ENCODE measurements at places on chromosomes 3 and 15.

DNA sequence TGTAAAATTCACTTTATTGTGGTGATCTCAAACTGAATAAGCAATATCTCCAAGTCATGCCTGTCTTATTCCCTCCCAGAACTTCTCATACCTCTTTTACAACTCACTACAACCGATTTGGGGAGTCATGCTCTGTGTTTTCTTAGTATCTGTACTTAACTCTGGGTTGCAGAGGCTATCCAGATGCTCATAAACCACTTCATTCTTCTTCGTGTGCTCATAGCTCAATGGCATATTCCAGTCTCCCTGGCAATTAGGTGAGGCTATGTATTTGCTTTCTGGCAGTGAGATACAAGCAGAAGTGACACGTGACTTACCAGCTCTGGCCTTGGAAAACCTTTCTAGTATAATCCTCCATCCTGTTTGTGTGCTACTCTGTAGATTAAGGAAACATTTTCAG, 360.9 kb downstream of the ZNF385D start:
- no peak for DNase-seq

- DNase-seq: no peak
Observed at GRCh38 chr3:186322761-186323160, 39.3 kb downstream of the DGKG start.

GRCh38 chr15:46636206-46636605, 1001.4 kb downstream of the SQOR start:
- DNase-seq: no peak

- no peak for DNase-seq
Observed at GRCh38 chr3:40055361-40055760, 246.0 kb downstream of the MYRIP start.

DNA sequence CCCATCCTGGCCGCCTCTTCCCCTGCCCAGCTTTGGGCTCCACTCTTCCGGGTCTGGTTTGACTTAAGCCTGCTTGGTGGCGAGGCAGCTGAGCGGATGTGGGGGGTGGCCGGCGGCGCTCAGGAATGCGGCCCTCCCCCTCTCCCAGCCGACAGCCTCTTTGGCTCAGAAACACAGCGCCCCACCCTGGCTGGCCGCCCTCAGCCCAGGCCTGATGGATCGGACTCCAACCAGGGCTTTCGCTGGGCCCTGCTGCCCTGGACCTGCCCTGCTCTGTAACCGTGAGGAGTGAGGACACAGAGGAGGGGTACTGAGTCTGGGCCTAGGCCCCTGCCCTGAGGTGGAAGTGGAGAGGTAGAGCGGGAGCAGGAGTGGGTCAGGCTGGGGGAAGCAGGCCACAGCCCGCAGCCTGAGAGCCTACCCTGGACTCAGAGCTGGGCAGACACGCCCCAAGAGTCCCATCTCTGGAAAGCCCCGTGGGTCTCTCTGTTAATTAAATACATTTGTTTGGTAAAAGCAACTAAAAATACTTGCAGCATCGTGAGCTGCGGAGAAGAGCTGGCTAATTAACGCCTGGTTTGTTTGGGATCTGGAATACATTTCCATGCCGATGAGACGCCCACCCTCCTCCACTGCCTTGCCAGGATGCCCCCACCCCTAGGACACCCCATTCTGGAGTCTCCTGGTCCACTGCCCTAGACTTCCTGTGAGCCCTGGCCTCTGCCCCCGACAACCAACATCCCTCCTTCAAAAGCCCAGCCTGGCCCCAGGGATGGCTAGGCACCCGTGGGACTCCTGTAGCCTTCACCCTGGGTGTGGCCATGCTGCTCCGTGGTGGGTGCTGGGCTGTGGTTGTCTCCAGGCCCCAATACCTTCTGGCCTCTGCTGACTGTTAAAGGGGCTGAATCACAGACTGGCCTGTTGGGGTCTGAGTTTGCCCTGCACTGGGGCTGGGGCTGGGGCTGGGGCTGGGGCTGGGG, 19.6 kb downstream of the PLXNA1 start:
- no peak for DNase-seq

DNA sequence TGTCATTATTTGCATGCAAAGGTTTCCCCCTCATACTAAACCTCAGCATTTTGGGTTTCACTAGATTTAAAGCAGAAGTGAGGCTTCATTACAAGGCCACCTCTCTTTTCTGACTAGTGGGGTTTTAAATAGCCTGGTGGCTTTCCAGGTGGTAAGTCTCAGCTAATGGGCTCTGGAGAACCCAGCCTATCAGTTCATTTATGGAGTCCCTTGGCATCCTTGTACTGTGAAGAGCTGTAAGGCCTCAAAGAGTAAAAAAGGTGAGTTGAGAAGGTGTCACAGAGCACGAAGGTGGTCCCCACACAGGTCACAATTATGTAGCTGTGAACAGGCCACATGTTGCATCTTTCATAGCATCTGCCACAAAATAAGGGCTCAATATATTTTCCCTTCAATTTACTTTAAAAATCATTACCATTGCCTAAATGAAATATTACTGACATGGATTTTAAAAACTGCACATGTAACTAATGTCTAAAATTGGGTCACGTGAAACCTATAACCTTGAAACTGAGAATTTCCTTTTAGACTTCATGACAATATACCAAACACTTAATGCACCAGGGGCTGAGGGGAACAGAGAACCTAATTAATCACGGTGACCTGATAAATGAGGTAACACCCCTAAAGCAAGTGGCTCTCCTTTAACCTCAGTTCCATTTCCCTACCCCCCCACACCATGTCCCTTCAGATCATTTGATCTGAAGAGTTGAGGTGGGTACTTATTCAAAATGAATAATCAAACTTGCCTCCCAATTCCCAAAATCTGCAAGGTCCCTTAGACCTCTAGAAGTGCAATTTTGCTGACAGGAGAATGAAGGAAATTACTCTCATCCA, 1.3 kb downstream of the NGLY1 start:
- DNase-seq: no peak

GRCh38 chr3:124877674-124878073, 9.5 kb downstream of the ITGB5 start:
- DNase-seq: no peak

DNA sequence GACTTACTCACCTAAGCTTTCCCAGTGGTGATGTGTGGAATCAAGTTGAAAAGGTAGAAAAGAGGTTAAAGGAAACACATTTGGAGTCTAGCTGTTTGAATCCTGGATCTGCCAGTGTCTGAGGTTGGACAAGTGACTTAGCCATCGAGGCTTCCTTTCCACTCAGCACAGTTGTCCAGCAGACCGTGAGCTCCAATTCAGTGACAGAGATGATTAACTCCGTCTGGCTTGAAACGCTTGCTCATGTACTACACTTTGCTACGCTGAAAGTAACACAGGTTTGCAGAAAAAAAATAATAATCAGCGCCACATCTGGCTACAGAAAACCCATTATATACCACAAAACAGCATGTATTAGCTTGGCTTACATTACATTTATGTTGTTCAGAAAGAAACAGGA, 364.9 kb upstream of the MCTP2 start:
- DNase-seq: no peak

GRCh38 chr15:68788264-68788624, 32.5 kb downstream of the ANP32A start:
- no peak for DNase-seq

GRCh38 chr3:189630767-189631372, 319 bp upstream of the TP63 start:
- DNase-seq: no peak

All from NCI-H187 (cell line).